ENCODE measurements at places on chromosomes 7 and 10.

GRCh38 chr10:104329735-104330134 lies 8.5 kb downstream of the ITPRIP start:
- DNase-seq = no peak

GRCh38 chr10:88389456-88389855 lies 193.7 kb downstream of the RNLS start:
- DNase-seq = no peak

- DNase-seq = no peak
These were observed 16.8 kb downstream of the TMEM243 start for GRCh38 chr7:87202705-87203104.

GRCh38 chr7:124764051-124764846 lies 1.3 kb downstream of the GPR37 start:
- DNase-seq = no peak

- no peak for DNase-seq
These were observed 6.3 kb upstream of the TBX20 start for GRCh38 chr7:35260246-35260645.

GRCh38 chr7:74286131-74286530 lies 3.1 kb upstream of the CLIP2 start:
- DNase-seq = no peak

GRCh38 chr7:13259930-13260329 lies 572.5 kb downstream of the ARL4A start:
- no peak for DNase-seq

- no peak for DNase-seq
These were observed 745.8 kb downstream of the GRID1 start for GRCh38 chr10:85620807-85621206.

GRCh38 chr7:45888185-45888992 lies at the start of gene IGFBP1:
Gene IGFBP1, plus strand, starts transcription at chr7:45888488. Its CDS starts 165 bp downstream, at chr7:45888653.
- no peak for DNase-seq

DNA sequence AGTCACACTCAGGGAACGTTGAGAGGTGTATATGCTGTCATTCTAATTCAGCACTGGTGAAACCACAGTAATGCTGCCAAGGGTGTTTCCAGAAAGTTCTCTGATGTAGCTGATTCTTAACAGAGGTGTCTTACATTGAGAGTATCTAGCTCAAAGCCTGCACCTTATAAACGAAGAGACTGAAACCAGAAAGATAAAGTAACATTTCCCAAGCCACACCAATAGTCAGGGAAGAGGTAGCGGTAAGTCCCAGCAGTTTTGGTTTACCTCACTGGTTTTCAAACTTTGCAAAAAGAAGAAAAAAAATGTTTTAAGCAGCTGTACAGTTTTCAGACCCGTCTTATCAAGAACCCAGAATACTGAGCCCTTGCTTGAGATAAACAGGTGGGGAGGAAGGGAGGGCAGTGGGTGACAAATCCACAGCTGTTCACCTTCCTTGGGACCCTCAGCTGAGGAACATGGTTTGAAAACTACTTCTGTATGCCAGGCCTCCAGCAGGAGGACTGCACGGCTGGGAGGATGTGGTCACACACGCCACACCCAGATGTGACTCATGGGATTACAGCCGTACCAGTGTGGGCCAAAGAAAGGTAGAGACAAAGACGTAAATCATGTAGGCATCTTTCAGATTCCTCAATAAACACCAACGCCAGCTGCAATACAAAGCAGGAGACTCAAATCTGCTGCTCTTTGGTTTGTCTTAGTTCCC lies 63.9 kb upstream of the GSDME start:
- peak; percentile 21 for DNase-seq

- DNase-seq = no peak
These were observed 192.9 kb downstream of the AUTS2 start for GRCh38 chr7:69790977-69791724.

DNA sequence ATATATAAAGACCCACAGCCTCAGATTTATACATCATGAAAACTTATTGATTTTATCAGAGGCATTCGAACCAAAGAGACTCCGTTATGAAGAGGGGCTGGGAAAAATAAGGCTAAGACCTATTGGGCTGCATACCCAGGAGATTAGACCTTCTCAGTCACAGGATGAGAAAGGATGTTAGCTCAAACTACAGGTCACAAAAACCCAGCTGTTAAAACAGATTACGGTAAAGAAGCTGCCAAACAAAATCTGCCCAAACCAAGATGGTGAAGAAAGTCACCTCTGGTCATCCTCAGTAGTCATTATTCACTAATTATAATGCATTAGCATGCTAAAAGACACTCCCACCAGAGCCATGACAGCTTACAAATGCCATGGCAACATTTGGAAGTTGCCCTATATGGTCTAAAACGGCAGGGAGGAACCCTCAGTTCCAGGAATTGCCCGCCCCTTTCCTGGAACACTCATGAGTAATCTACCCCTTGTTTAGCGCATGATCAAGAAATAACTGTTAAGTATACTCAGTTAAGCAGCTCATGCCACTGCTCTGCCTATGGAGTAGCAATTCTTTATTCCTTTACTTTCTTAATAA lies 362.5 kb upstream of the PCDH15 start:
- DNase-seq = no peak

All from NCI-H187 treated with DMSO at 0.1 percent for 48 hours (cell line).